ENCODE measurements at places on chromosomes 7 and 10.

DNA sequence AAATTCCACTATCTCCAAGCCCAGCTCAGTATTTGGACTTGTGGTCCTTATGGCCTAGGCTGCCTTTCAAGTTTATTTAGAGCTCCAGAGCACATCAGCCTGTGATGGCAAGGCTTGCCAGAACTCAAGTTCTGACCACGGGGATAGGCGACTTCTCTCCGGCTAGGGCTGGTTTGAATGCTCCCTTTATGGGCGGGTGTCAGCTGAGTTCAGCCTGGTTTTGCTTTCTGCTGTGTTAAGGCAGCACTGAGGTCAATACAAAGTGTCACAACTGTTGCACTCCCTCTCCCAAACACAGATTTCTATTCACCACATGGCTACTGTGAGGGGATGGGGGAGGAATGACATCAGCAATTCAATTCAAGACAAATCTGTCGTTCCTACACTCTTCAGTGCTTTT lies 318.1 kb upstream of the MYO3A start:
- DNase-seq: no peak

DNA sequence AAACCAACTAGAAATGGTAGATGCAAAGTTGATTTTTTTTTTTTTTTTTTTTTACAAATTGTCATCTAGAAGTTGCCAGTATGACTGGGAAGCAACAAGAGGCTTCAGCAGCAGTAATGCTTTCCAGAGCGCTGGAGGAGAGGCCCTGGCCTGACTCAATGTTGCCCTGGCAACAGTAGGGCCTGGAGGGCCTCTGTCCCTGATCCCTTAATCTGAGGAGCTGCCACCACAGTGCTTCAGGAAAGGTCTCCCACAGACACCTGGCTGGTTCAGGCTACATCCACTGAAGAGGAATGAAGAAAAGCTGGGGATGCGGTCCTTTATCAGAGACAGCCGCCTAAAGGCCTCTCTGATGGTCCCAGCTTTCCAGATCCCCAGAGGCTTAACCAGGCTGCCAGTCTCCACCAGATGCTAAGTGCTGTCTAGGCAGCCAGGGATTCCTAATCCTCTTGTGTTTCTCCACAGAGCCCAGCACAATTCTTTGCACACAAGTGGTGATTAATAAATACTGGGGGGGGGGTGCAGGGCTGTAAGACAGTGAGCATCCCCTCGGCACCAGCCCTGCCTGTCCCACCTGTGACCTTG lies 33.7 kb downstream of the ZNF777 start:
- DNase-seq: no peak

DNA sequence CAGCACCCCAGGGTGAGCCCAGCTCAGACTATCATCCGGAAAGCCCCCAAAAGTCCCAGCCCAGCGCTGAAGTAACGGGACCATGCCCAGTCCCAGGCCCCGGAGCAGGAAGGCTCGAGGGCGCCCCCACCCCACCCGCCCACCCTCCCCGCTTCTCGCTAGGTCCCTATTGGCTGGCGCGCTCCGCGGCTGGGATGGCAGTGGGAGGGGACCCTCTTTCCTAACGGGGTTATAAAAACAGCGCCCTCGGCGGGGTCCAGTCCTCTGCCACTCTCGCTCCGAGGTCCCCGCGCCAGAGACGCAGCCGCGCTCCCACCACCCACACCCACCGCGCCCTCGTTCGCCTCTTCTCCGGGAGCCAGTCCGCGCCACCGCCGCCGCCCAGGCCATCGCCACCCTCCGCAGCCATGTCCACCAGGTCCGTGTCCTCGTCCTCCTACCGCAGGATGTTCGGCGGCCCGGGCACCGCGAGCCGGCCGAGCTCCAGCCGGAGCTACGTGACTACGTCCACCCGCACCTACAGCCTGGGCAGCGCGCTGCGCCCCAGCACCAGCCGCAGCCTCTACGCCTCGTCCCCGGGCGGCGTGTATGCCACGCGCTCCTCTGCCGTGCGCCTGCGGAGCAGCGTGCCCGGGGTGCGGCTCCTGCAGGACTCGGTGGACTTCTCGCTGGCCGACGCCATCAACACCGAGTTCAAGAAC lies 1.1 kb downstream of the VIM start:
- DNase-seq: peak; percentile 96

GRCh38 chr10:71751515-71752224 lies 21.6 kb downstream of the VSIR start:
- DNase-seq: no peak

DNA sequence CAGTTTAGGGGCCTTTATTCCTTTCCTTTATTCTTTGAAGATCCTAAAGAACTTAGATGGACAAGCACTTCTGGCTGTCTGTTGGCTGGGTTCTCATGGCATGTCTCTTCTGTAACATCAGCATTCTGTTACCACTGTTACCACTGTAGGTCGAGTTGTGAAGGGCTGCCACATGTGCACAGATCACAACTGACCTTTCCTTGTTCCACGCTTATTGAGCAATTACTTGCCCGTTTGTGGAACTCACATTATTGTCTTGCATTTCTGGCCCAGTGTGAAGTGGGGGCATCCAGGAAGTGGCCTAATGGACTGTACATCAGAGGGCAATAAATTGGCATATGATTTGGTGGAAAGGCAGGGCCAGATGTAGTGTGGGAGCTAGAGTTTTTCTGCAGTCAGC lies 23.7 kb downstream of the GBF1 start:
- peak; percentile 68 for DNase-seq

- DNase-seq: no peak
Observed at GRCh38 chr10:74542077-74542476, 284.3 kb upstream of the KAT6B start.

GRCh38 chr7:20442951-20443350 lies 112.3 kb downstream of the ITGB8 start:
- DNase-seq: no peak

DNA sequence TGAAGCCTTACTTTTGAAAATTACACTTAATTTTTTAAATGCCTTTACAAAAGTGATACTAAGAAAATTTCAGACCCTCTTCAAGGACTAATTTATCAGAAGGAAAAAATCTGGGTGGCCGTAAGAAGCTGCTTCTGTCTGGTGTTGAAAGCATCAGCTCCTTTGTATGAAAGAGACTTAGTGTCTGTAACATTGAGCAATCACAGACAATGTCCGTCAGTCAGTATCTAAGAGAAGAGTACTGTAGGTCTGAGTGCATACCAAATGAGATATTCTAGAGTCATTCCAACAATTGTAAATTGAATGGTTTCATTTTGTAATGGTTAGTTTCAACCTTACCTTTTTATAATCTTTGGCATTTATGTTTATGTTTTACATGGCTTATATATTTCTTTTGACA lies 11.1 kb upstream of the MDFIC start:
- DNase-seq: no peak

- DNase-seq: peak; percentile 36
Observed at GRCh38 chr7:51256209-51256781, 60.3 kb downstream of the COBL start.

DNA sequence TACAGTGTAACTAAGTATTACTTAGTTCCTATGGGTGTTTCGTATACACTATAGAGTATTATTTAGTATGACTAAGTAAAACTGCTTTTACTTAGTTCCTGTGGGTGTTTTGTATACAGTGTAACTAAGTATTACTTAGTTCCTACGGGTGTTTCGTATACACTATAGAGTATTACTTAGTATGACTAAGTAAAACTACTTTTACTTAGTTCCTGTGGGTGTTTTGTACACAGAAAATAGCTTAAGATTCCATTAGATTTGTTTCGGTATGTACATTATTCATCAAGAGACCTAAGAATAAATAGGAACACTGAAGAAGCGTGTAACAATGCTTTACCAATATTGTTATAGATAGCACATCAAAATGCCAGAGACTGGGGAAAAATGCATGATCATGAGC lies 25.0 kb downstream of the IGF2BP3 start:
- no peak for DNase-seq

DNA sequence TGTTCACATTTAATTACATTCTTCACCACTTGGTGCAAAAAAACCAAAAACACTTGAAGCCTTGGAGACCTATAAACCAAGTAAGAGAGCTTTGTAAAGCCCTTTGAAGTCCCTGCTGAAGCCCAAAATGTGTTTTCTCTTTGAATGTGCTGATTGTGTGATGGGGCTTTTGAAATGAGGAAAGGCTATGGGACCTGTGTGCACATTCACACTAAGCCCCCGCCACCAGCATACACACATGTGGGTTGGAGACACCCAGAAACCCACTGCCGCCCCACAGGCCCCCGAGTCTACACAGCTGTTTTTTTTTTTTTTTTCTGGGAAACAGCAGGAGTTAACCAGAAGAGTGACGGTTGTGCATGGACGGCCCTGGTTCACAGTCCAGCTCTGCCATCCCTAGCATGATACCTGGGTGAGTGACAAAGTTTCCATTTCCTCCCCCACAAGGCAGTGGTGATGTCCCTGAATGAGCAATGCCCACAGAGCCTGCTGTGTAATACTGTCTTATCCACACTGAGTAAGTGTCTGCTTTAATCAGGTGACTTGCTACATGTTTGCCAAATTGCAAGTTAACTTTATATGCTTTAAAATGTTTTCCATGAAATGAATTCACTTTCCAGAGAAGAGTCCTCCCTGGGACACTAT lies 154.6 kb upstream of the GDF10 start:
- DNase-seq: no peak

DNA sequence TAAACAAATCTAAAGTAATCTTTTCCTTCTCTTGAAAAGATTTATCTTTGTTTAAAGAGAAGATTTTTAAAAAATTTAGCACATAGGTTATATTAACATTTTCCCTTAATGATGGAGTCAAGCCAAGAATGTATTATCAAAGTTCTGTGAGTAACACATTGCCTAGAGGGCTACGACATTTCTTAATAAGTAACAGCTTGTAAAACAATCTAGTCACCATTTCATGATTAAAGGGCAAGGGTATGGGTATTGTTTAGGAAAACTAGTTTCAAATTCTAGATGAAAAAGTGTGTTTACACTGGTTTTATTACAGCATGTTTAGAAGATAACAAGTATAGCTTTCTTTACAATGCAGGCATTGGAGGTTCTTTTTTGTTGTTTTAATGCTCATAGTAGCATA lies 28.6 kb upstream of the LAMB4 start:
- no peak for DNase-seq

DNA sequence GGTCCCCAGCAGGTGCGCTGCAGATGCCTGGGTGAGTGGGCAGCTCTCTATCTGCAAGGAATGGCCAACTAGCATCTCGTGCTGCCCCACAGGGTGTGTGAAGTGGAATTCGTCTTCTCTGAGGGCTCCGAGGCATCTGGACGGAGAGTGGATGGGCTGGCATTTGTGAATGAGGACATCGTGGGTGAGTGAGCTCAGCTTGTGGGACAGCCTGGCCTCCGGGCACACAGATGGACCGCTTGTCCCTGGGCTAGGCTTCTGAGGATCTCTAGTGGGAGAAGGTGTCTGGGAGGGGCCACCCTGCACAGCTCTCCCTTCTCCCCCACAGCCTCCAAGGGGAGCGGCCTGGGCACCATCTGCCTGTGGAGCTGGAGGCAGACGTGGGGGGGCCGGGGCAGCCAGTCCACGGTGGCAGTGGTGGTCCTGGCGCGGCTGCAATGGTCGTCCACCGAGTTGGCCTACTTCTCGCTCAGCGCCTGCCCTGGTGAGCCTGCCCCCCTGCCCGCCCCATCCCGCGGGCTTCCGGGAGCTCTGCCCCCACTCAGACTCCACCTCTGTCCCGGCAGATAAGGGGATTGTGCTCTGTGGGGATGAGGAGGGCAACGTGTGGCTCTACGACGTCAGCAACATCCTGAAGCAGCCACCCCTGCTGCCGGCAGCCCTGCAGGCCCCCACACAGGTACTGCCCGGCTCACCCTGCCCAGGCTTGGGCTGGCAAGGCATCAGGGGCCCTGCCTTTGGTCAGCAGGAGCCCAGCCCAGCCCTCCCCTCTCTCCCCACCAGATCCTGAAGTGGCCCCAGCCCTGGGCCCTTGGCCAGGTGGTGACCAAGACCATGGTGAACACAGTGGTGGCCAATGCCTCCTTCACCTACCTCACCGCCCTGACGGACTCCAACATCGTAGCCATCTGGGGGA lies 6.3 kb downstream of the POLR2J start:
- DNase-seq: no peak

GRCh38 chr10:47054974-47055373 lies 143.7 kb downstream of the PTPN20 start:
- DNase-seq: no peak

DNA sequence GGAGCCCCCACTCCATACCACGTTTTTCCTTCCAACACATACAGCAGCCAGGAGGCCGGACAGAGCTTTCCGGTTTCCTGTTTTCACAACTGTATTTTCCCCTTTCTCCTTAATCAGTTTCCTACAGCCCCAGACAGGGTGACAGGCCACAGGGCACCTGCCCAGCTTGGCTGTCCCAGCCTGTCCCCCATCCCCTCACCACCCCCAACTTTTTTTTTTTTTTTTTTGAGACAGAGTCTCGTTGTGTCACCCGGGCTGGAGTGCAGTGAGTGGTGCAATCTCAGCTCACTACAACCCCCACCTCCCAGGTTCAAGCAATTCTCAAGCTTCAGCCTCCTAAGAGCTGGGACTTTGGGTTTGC lies 10.3 kb upstream of the HSPB1 start:
- no peak for DNase-seq

DNA sequence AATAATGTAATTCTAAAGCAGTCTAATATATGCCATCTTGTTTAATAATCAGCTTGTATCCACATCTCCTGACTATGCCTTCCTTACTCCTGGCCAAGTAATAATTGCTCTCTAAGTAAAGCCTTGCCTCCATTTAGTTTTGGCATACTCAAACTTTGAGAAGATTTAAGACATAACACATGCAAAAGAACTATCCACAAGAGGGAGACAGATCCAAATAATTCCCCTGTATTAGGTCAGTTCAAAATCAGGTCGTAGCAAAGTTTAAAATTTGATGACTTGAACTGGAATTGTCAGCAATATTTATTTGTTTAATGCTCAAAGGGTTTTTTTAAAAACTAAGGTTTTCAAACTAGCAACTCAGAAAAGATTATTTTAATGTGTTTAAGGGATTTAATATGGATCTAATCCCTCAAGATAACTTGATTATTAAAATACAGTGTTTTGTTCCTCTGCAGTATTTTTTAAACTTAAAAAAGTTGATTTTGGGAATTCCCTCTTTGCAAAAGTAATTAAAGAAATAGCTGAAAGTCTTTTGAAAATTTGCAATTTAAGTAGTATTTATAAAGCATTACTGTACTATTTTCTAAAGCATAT lies 95.3 kb downstream of the HDAC9 start:
- DNase-seq: peak; percentile 54

- DNase-seq: no peak
Observed at GRCh38 chr7:22168129-22168634, 188.8 kb downstream of the RAPGEF5 start.

DNA sequence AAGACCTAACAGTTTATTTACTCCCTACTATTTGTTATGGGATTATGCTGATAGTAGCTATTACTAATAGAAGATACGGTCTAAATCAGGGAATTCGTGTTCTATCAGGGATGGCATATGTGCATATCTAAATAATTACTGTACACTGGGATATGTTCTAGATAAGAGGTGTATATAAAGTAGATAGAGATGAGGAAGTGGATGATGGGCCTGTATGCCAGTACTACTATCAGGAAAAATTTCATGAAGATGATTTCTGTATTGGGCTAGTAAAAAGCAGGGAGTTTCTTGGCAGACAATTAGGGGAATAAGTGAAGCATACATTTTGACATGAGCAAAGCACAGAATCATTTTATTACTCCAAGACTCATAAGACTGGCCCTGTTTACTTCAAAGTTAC lies 26.2 kb downstream of the PTPN12 start:
- DNase-seq: no peak
